ENCODE measurements at places on chromosomes 3 and 15.
A peak's percentile ranks its signal among the peaks of the same experiment; 100 is the strongest.

DNA sequence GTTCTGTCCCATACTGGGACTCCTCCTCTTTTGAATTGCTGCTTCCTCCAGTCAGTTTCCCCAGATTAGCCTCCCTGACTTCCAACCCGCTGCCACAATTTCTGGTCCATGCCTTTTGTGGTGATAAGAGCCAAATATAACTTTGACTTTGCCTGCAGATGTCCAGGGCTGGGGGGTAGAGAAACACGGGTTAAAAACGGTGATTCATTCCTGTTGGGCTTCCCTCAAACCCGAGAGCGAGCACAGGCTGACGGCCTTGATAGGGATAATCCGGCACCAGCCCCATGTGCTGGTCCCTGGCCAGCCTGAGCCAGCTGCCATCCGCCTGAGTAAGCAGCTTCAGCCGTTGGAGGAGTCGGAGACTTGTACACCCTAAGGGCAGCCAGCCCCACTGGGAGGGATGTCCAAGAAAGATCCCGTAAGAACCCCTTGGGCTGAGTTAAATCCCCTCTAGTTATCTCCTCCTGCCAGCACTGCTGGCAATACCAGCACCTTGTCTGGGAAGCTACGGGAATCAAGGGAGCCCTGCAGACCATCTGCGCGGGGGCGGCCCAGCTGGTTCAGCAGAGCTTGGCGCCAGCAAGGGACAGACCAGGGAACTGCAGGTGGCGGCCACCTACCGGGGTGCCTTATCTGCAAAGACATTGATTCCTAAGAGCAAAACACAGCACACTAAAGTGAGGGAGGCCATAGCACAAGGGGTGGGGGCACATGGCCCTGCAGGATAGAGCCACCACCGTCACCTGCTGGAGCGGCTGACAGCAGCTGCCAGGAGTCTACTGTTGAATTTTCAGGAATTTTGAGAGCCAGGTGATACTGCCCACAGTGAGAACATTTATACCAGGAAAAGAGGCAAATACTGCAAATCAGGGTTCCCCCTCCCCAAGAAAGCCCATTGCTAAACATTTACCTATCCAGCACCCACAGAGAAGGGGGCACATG is 18.1 kb downstream of the CSPG4 start:
- peak; percentile 90 for DNase-seq

- DNase-seq: peak; percentile 34
These were observed 102.7 kb downstream of the ASB7 start for GRCh38 chr15:100705065-100705464.

- DNase-seq: no peak
These were observed 29.0 kb upstream of the ZNF710 start for GRCh38 chr15:89972085-89972484.

DNA sequence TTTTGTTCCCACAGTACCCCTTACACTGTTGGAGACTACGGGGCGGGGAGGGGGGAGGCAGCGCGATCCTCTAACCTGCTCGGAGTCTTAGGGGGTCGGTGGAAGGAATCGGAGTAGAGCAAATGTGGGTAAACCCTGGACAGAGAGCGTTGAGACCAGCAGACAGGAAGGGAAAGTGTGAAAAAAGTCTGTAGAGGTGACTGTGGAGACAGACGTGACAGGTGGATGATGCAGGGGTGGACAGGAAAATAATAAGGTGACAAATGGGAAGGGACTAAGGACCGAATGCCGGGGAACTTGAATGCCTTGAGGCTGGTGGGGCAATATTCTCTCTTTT is 424 bp downstream of the EAF2 start:
- DNase-seq: no peak

DNA sequence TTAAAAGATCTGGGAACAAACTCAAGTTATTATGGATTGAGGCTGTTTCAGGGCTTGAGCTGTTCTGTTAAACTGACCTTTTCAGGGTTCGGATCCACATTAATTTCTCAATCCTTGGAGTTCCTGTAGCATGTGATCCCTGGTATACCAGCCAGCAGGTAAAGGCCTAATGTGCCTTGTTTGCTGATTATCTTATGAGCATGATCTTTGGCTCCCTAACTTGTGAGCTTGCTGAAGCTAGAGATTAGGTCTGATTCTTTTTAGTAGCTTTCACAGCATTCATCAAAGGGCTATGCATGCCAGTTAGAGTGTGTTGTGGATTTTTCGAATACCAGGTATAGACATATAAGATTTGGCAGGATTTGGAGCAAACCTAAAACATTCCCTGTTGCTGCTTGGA is 10.3 kb downstream of the CORO2B start:
- no peak for DNase-seq
